Mammary epithelial cell (primary cell): ENCODE measurements at places on chromosomes 5 and 9. TPM values are rescaled to one million over a fixed set of nuclear protein-coding genes. Genes with fewer than 3 reads are reported as not detected.

Gene PCDHA1
- not detected for total RNA-seq

Gene HACD4
- 0.67 TPM for total RNA-seq

GRCh38 chr5:31232273-31232888, 38.9 kb downstream of the CDH6 start:
- peak; percentile 24 for DNase-seq

DNA sequence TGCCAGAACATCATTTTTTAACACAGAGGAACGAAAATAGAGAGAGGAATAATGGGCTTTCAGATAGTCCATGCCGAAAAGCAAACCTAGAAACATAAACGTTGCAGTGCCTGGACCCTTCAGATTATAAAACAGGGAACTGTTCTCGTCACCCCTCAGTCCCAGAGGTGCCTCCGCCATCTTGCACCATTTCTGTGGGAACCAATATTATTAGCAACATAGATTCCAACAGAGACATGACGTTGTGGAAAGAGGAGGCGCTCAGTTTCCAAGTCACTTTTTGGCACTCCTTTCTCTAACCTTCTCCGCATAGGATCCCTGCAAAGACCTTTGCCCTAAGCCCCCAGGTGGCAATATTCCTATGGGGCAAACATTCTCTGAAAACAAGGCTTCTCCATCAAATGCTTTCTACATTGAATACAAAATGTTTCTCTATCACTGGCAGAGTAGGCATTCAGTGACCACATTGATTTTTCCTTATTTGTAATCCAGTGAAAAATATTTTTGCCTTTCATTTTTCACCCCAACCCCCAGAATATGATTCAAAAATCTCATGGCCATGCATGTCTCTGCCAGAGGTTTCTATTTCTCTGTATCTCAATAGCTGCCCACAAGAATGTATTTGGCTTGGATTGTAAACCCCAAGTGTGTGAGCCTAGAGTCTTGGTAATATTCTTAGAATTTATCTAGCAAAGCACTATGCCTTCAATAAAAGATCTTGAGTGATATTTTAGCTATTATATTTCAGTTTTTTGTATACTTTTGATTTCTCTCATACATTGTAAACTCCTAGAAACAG, 500.8 kb upstream of the WWC1 start:
- DNase-seq: peak; percentile 14

DNA sequence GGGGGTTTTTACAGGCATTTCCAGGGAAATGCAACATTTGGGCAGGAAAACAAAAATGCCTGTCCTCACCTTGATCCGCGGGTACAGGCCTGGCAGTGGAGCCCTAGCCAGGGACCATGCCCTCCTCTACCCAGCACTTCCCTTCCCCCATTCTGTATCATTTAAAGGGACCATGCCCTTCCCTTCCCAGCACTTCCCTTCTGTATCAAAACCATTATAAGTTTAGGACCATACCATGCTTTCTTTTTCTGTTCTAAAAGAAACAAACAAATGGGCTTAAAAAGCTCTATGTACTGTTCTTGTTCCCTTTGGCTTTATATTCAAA, 166.9 kb upstream of the ZNF608 start:
- DNase-seq: no peak

GRCh38 chr5:59599729-59600128, 293.8 kb downstream of the PDE4D start:
- DNase-seq: no peak

DNA sequence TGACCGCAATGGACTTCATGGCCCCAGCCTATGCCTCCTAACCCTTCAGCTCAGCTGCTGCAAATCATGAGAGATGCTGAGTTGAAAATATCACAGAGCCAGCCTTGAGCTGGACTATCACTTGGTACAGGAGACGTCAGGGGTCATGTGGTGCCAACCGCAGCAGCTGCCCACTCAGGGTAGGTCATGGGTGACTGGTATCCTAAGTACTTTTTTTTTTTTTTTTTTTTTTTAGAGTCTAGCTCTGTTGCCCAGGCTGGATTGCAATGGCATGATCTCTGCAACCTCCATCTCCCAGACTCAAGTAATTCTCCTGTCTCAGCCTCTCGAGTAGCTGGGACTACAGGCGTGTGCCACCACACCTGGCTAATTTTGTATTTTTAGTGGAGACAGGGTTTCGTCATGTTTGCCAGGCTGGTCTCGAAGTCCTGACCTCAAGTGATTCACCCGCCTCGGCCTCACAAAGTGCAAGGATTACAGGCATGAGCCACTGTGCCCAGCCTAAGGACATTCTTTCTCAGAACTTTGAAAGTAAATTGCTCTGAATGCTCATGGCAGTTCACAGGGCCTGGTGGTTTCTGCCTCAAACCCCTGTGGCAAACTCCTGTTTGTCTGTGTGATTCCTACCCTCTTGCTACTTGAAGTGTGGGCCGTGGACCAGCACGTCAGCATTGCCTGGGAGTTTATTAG, 21.3 kb downstream of the WWC1 start:
- DNase-seq: no peak

Gene PTPDC1
- 7.5 and 8.5 TPM in 2 replicates for total RNA-seq

DNA sequence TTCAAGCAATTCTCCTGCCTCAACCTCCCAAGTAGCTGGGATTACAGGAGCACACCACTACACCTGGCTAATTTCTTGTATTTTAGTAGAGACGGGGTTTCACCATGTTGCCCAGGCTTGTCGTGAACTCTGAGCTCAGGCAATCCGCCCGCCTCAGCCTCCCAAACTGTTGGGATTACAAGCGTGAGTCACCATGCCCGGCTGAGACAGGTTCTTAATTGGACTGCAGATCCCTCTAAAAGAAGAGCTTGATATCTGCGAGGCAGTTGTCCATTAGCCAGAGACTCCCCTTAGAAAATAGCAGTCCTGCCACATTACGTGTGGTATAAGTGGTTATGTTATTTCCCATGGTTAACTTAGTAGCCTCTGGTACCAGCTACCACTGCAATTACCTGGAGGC, 46.6 kb upstream of the NPR3 start:
- no peak for DNase-seq

Gene SLC22A4
- total RNA-seq: 2.0 TPM

DNA sequence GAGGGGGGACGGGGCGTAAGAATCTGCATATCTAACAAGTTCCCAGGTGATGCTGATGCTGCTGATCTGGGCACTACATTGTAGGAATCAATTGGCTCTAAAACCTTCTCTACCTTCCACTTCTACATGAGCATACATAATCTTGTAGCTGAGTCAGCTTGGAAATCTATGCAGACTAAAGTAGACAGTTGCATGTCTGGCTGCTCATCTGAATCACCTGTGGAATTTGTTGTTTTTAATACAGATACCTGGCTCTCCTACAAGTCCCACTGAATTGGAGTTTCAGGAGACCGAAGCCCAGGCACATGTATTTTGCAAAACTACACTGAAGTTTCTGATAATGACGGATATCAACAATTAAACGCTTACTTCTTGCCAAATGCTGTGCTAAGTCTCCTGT, 113.6 kb downstream of the STK32A start:
- DNase-seq: no peak

- DNase-seq: no peak
Observed at GRCh38 chr5:135240781-135241360, 158.2 kb downstream of the MACROH2A1 start.

- no peak for DNase-seq
Observed at GRCh38 chr5:171713152-171713551, 72.5 kb upstream of the SMIM23 start.
